ENCODE measurements at places on chromosomes 1 and 21.

DNA sequence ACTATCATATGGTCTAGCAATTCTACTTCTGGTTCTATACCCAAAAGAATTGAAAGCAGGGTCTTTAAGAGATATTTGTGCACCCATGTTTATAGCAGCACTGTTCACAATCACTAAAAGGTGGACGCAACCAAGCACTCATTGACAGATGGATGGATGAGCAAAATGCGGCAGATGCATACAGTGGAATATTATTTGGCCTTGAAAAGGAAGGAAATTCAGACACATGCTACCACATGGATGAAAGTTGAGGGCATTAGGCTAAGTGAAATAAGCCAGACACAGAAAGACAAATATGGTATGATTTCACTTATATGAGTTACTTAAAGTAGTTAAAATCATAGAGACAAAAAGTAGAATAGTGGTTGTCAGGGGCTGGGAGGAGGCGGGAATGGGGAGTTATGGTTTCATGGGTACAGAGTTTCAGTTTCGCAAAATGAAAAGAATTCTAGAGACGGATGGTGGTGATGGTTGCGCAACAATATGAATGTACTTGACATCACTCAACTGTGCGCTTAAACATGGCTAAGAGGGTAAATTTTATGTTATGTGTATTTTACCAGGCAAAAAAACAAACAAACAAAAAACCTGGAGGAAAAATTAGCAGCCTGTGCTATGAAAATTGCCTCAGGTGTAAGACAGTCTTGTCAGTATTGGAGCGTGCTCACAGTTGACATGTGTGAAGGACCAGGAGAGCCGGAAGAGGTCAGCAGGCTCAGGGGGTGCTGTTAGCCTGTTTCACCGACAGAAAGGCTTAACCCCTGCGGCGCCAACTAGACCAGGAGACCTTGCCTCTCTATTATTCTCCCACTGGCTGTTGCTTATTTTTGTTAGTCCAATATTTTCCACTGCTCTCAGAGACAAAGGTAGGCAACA, 26.5 kb downstream of the CD247 start:
- DNase-seq, result peak; percentile 19

DNA sequence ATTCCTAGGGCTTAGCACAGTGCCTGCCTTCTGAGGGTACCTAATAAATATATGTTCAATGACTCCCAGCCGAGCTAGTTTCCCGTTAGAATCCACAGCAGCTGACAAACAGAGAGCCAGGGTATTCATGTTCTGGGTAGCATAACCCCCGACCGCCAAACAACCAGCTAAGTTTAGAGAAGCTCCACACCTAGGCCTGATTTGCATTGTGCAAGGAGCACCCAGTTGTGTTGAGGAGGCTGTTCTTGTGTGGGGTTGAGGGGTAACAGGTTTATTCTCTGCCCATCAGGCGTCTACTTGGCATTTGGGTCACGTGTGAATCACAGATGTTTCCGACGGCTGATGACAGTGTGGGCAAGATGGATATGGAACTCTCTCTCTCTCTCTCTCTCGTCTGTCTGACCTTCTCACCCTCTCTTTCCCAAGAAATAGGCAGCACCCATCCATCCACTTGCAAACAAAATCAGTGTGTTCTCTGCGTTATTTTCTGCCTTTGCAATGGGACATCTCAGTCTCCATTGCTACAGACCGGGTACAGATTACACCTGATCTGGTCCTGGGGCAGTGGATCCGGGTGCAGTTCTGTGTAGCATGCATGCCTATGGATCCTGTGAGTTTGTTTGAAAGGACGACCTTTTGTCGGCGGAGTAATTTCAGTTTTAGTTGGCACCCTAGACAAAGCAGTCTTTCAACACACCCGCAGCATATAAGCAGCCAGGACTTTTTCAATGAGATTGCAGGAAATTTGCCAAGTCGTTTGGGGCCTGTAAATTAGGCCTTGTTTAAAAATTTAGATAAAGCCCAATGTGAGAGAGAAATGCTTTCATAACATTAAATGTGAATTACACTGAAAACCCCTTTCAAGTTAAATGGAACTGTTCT, 29.4 kb downstream of the KAZN start:
- no peak for DNase-seq

- no peak for DNase-seq
Measured at GRCh38 chr1:74969566-74970135, 164.5 kb upstream of the LHX8 start.

- DNase-seq, result peak; percentile 60
Measured at GRCh38 chr21:44337941-44338895, 972 bp downstream of the CFAP410 start.
